ENCODE measurements at places on chromosomes 3 and 15.
A peak's percentile ranks its signal among the peaks of the same experiment; 100 is the strongest.

DNA sequence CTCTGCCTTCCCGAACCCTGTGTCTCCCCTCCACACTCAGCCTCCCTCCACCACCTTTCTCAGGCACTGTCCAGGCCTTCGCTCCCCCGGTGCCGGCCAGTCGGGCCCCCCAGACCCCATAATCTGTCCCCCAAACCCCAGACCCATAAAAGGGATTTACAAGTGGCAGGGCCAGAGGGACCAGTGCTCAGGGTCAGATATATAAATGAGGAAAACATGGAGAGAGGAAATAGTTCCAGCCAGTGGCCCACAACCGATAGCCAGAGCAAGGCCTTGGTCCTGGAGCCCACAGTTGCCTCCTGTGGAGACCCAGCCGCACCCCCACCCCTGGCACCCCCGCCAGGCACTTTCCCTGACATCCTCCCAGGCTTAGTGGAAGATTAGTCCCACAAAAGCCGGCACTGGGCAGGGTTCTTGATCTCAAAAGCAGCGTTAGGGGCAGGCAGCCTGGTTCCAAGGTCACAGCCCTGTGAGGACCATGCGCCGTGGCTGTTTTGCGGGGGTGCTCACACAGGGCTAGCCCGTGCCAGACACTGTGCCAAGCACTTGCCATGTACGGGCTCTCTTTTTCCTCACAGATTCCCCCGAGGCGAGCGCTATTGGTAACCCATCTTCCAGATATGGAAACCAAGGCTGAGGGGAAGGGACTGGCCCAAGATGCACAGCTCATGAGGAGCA is 1.1 kb upstream of the PLXND1 start:
- DNase-seq = no peak

GRCh38 chr3:65079560-65079959 is 391.8 kb upstream of the ADAMTS9 start:
- DNase-seq = no peak

DNA sequence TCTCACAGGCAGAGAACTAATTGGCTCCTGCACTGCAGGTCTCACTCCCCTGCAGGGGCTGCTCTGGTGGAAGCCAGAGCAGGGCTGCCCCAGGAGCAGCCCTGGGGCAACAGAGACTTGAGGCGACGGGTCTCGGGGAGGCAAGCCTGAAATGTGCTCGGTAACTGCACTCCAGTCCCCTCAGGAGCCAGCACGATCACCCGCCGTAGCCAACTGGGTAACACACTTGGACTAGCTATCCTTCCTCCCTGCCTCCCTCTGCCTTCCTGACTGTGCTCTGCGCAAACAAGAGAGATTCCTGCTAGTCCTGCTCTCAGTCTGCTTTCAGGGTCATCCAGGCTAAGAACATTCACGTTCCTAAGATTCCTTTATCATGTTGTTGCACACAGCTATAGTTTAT is 140.7 kb upstream of the NSMCE3 start:
- DNase-seq = no peak

DNA sequence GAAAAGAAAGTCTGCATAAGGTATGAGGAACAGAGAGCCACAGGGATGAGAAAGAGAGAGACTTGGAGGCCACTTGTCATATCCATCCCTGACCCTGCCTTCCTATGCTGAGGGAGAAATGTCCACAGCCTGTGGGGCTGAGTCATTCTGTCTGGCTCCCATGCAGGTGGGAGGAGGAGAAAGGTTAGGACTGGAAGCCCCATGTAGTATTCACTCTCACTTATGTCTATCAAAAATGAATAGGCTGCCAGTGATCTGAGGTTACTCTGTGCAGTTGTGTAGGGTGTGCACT is 71.3 kb downstream of the RAB11A start:
- no peak for DNase-seq

GRCh38 chr3:150384296-150385212 is 23.5 kb upstream of the TSC22D2 start:
- peak; percentile 82 for DNase-seq

DNA sequence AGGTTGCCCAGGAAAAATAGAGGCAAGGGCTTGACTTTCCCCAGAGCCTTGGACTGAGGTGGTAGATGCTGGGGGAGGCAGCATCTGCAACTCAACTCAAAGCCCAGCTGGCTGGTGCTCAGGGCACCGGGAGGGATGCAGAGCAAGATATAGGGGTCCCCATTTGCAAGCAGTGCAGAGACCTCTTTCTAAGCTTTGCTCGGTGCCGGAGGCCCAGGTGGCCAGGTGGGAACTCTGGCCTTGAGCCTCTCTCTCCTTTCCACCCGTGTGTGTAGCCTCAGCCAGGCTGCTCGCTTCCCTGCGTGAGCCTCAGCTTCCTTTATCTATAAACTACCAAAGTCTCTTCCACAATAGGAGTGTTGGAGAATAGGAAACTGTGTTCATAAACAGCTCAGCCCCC is 36.5 kb downstream of the SLC6A6 start:
- DNase-seq = no peak

GRCh38 chr3:17135696-17136095 is 250.9 kb downstream of the PLCL2 start:
- no peak for DNase-seq

- DNase-seq = no peak
These were observed 1239.7 kb upstream of the ALCAM start for GRCh38 chr3:104126864-104127553.
